Activated CD8-positive, alpha-beta memory T cell treated with anti-CD3 and anti-CD28 coated beads for 48 hours (primary cell): ENCODE measurements at places on chromosomes 12 and 14.

DNA sequence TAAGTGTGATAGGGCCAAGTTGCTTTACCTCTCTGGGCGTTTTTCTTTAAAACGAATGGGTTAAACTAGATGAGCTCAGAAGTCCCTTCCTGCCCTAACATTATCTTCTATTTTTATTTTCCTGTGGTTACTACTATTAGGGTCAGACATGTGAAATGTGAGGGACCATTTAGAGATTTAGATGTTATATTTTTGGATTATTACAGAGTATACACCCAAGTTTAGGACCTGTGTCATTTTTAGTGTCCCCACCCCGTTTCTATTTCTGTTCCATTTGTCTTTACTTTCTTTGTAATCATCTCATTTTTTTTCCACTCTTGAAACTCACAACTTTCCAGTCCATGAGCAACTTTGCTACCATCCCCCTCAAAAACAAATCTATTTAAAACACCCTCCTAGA, 56.3 kb downstream of the SLC4A8 start:
- no peak for DNase-seq

DNA sequence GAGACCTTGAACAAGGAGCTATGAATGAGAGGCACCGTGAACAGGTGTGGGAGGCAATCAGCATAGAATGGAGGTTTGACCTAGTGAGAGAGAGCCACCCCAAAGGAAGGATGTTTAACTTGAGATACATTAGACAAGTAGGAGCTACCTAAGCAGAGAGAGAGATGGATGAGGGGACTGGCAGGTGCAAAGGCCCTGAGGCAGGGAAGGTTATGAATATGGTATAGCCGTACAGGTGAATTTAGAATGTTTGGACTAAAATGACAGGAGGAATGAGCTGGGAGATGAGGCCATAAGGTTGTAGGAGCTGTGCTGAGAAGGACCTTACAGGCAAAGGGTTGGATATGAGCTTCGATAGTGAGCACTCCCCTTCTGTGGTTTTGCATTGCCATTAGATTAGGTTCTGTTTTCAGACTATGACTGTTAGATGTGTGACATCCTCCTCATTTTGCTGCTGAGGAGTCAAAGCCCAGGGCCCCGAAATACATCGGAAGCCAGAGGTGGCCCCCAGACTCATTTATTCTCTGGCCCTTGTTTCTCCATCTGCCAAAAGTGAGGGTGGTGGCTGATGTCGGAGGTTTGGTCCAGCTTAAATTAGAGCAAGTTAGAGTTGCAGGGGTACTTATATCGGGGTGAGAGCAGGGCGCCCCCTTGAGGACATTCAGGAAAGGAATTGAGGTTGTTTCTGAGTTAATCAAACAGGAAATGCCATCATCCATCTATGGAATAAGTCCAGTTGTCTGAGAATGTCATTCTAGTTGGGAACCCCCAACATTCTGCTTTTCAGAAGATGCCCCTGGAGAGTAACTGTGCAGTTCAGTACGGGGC, 29.4 kb downstream of the SLC24A4 start:
- DNase-seq: no peak

- DNase-seq: no peak
Observed at GRCh38 chr12:40907115-40907527, 214.9 kb downstream of the CNTN1 start.

DNA sequence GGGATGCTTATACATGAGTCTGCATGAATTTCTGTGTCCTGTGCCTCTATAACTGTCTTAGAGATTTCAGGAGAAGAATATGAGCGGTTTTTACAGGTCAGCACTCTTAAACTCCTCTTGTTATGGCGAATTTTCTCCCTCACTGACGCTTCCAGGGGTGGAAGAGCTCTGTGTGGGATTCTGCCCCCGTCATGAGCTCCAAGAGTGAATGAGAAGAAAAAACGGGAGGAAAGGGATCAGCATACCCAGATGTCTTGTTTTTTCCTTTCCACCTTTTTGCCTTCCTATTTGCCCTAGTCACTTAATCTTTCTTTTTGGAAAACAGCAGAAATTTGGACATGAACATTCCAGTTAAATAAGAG, 651 bp downstream of the PFKM start:
- DNase-seq: no peak

DNA sequence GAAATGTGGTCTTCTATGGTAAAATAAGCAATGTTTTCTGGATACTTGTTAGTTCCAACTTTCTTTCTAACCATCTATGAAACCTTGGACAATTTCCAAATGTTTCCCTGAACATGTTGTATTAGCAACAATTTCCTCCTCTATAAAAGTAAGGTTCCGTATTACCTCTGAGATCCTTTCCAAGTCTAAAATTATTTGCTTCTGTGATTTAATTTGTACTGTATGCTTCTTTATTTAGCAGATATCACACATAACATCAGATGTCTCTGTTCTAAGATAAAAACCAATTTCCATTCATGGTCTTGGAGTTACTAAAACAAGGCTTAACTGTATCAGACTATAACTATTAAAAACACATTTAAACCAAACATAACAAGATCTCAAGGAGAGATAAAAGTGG, 177.2 kb downstream of the FOXA1 start:
- DNase-seq: no peak

DNA sequence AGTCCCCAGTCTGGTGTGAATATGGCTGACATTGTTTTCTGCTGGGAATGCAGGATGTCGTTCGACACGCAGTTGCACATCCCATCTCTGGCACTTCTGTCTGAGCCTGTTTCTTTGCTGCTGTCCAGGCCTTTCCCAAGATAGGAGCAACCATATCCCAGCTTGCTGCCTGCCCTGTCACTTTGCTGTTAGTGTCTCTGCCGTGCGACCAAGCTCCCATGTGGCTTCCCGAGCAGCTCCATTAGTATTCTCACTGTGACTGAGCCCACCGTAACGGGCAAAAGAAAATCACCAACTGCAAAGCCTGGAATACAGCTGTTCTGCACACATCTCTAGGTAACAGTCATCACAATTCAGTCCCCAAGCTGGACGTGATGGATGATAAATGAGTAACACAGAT, 66.0 kb upstream of the CPSF6 start:
- no peak for DNase-seq

DNA sequence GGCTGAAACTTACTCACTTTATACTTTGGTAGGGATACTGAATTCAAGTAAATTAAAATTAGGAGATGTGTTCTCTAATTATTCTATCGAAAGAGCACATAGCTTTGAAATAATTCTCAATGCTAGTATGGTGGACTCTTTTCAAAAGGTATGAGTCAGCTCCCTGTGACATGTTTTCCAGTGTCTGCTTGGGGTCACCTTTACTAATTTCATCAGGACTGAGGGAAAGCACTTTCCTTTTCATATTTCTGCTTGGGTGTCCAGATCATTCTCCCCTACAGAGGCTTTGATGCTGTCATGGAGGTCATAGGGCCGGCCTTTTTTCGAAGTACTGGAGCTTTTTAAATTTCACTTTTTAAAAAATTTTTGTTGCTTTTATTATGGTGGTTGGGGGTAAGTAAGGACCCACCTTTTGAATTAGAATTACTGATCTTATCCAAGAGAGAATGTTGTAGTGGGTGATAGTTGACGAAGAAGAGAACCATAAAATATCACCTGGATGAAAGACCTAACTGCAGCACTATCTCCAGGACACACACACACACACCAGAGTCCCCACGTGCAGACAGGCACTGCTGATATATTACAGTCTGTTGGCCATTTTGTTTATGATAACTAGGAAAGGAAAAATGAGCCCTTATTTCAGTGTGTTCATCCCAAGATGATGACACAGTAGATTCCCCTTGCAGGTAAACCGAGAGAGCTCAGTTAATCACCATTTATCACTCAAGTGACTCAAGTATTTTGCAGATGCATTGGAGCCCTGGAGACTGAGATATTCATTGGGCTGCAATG, 558.6 kb downstream of the DIO2 start:
- no peak for DNase-seq
